ENCODE measurements at places on chromosomes 3 and 15. TPM values are rescaled to one million over a fixed set of nuclear protein-coding genes. Genes with fewer than 3 reads are reported as not detected.

Gene FMN1
- 9.0 TPM for total RNA-seq

Gene HTR3E
- not detected for total RNA-seq

Gene MUC20
- total RNA-seq, result 0.36 TPM

Gene ANKRD34C
- total RNA-seq, result not detected

Gene FRMD4B
- total RNA-seq, result 0.72 TPM

Gene DNASE1L3
- not detected for total RNA-seq

Gene TIMP4
- 2.4 TPM for total RNA-seq

DNA sequence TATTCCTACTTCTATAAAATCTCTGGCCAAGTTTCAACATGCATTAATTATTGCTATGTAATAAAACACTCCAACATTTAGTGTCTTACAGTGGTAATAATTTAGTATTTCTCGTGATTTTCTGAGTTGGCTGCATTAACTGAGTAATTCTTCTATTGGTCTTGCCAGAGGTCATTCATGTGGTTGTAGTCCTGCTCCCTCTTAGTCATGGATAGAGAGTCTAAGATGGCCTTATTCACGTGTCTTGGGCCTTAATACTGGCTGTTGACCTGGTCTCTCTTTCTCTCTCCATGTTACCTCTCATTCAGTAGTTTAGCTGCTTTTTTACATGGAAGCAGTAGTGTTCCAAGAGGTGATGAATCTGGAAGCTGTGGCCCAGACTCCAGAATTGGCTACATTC lies 140.1 kb upstream of the ZBTB20 start:
- DNase-seq, result no peak

DNA sequence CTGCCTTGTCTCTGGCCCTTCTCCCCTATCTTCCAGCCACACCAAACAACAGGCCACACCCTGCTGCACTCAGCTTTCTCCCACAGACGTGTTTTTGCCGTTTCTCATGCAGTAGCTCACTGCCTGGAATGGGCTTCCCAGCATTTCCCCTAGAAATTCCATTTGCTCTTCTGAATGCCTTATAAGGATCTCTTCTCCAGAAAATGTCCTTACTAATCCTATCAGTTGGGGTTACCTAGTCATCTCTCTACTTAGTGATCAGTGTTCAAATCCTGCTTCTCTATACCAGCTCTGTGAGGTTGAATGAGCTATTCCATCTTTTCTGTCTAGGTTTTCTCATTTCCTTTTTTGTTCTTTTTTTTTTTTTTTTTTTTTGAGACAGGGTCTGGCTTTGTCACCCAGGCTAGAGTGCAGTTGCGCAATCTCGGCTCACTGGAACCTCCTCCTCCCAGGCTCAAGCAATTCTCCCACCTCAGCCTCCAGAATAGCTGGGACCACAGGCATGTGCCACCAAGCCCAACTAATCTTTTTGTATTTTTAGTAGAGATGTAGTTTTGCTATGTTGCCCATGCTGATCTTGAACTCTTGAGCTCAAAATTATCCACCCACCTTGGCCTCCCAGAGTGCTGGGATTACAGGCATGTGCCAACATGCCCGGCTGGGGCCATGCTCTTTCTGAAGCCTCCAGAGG lies 98.2 kb upstream of the CHD2 start:
- DNase-seq, result peak; percentile 93

DNA sequence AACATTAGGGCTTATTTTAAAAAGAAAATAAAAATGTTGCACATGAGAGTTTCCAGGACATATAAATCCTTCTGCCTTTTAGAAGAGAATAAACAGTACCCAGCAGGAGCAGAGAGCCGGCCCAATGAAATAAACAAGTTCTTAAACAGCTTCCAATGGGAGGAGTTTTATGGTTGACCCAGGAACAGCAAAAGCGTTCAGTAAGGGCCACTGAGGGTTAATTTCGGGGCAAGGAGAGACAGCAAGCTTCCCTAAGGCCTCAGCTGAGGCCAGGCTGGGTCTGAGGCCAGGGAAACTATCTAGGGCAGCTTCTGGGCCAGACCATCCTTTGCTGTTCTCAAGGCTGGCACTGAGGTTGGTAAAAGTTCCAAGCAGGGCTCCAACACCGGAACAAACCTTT lies 3.4 kb downstream of the PDZRN3 start:
- DNase-seq, result no peak

DNA sequence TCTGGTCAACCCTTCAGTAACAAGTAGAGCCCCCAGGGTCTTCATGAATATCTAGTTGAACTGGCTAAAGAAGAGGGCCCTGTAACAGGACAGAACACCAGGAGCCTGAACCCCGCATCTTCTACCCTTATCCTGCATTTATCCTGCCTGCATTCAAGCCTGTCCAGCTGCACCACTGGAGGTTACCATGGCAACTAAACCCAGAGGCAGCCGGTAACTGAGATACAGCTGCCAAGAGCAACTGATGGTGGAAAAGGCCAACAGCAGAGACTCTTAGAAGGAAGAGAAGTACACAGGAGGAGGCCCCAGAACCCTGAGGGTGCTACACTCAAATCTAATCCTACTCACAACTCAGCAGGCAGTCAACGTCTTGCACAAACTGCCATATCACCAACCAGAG lies 3.7 kb upstream of the PRKAR2A start:
- DNase-seq, result no peak

DNA sequence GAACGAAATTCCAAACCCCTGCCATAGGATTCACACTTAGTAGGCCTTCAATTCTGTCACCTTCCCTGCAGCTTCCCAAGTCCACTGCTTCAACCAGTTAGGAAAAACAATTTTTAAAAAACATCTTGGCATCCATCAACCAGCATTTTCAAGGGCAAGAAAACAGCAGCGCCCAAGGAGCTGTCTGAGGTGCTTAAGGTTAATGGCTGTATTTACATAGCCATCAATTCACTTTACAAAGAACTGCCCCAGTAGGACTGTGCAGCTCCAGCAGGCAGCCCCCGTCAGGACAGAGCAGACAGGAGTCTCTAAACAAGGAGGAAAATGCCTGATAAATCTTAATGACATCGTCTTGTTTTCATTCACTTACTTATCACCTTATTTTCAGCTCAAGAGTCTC lies 13.3 kb downstream of the TAFA4 start:
- DNase-seq, result no peak

GRCh38 chr3:74844428-74844827 lies 230.0 kb upstream of the CNTN3 start:
- DNase-seq, result no peak

DNA sequence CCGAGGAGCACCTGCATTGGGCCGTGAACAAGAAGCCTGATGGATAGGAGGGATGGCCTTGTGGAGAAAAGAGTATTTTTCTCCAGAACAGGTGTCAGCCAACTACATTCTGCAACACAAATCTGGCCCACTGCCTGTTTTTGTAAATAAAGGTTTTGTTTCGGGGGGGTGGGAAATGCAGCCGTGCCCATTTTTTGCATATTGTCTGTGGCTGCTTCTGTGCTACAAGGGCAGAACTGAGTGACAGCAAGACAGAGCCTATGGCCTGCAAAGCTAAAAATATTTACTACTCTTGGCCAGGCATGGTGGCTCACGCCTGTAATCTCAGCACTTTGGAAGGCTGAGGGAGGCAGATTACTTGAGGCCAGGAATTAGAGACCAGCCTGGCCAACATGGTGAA lies 95.9 kb upstream of the AKAP13 start:
- DNase-seq, result no peak

DNA sequence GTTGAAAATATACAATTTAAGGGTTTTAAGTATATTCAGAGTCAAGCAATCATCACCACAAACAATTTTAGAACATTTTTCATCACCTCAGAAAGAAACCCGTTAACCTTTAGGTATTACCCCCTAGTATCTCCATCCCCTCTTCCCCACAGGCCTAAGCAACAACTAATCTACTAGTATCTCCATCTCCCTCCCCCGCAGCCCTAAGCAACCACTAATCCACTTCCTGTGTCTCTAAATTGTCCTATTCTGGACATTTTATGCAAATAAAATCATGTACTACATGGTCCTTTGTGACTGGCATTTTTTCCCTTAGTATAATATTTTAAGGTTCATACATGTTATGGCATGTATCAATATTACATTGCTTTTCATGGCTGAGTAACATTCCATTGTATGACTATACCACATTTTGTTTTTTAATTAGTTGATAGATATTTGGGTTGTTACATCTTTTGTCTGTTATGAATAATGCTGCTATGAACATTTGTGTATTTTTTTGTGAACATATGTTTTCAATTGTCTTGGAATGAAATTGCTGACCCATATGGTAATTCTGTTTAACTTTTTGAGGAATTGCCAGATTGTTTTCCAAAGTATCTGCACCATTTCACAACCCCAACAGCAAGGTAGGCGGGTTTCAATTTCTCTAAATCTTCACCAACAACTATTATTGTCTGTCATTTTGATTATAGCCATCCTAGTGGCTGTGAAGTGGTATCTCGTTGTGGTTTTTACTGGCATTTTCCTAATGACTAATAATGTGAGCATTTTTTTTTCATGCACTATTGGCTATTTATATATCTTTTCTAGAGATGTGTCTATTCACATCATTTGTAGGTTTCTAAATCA lies 215.6 kb upstream of the CD96 start:
- no peak for DNase-seq

DNA sequence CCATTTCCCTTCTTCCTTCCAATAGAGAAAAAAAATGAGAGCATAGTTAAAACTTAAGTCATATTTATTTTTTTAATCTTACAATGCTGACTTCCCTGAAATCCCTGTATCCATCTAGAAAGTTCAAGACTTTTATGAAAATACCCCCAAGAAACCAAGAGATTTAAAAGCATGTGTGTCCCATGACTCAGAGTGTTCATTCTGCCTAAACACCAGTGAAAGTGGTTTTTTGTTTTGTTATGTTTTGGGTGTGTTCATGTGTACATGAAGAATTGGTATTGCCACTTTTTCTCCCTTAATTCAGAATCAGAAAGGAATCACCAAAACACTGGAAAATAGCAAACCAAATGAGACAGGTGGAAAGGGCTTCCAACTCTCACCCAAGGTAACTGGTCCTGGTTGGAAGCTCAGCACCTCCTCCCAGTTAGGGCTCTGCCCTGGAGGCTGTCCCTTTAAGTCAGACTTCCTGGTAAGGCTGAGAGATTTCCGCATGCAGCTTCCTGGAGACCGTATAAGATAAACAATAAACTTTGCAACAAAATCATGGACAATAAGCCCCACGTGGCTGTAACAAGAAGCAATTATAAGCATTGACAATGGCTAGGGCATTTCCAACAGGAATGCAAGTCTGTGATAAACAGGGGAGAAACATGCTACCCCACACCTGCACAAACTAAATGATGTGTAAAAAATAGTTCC lies 121.9 kb upstream of the ARHGEF3 start:
- DNase-seq, result no peak

GRCh38 chr3:60582288-60582687 lies 669.0 kb downstream of the FHIT start:
- DNase-seq, result no peak

DNA sequence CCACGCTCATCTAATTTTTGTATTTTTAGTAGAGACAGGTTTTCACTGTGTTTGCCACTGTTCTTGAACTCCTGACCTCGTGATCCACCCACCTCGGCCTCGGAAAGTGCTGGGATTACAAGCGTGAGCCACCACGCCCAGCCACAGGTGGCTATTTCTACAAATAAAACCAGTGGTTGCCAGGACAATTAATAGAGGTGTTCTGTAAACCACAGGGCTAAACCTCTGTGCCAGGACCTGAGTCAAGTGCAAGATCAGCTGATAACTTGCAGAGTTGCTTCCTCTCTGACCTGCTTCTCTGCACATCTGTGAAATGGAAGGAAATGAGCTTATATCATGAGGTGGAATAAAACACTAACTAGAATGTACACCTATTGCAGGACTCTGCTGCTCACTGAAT lies 72.8 kb downstream of the CD200R1L start:
- DNase-seq, result no peak

Data from osteoblast (primary cell).